ENCODE measurements at places on chromosomes 1 and 21.

- DNase-seq = no peak
These were observed 96.1 kb downstream of the TRABD2B start for GRCh38 chr1:47901001-47901575.

DNA sequence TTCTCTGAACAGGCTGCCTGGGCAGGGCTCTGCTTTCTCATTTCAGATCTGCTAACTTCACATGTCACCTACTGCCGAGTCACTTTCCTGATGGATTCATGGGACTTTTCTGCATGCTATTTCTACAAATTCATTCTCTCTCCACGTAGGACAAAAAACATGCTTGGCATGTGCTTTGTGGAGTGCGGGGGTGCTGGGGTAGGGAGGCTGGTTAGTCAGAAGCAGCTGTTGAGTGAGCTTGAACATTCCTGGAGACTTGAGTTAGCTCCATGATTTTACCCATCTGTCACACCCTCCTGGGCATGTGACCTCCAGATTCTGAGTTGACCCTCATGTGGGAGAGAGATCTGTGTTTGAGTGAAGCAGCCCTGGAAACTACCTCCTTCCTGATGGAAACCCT is 71.4 kb downstream of the UCK2 start:
- no peak for DNase-seq

DNA sequence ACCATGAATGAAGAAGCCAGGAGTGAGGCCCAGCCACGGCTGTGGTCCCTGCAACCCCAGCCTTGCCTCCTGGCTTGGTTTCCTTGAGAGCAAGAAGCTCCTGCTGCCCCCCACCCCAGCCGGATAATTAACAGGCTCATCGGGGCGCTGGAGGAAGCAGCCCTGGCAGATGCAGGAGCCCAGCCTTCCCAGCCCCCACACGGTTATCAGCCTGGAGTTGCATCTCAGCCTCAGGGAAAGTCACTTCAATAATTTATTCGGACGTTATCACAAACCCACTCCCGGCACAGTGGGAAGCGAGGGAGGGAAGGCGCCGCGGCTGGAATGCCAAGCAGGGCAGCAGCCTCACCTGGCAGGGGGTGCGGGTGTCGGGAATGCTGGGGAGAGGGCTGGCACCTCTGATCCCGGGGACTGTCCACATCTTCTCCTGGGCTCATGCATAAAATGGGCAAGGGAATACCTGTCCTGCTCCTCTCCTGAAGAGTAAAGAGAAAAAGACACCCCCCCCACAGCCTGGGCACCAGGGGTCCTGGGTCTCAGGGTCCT is 43.3 kb upstream of the LRP8 start:
- DNase-seq = no peak

- DNase-seq = no peak
These were observed 26.3 kb upstream of the EPB41 start for GRCh38 chr1:28887835-28888682.

GRCh38 chr1:147046189-147046862 is 108.2 kb downstream of the NBPF12 start:
- no peak for DNase-seq

DNA sequence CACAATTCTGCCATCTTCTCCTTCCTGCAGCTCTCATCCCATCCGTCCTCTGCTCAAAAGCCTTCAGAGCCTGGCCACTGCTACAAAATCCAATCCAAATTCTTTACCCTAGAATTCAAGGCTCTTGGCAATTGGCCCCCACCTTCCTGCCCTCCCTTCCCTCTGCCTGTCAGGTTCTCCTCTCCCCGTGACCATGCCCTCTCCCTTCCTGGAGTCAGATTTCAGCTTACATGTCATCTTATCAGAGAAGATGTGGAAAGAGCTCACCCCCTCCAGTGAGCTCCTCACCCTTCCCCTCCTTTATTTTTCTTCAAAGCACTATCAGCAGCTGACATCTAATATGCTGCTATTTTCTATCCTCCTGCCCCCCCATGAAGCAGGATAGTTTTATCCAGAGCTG is 86.9 kb downstream of the GRIK3 start:
- no peak for DNase-seq

GRCh38 chr1:11753555-11754208 is 8.3 kb upstream of the C1orf167 start:
- DNase-seq = no peak

GRCh38 chr1:12615865-12616708 is 1.9 kb downstream of the DHRS3 start:
- DNase-seq = no peak

Data from stimulated activated CD4-positive, alpha-beta T cell treated with anti-CD3 and anti-CD28 coated beads, TNF-alpha, amount 100 ng/mL, for 48 hours (primary cell).